ENCODE measurements at places on chromosomes 12 and 14.

DNA sequence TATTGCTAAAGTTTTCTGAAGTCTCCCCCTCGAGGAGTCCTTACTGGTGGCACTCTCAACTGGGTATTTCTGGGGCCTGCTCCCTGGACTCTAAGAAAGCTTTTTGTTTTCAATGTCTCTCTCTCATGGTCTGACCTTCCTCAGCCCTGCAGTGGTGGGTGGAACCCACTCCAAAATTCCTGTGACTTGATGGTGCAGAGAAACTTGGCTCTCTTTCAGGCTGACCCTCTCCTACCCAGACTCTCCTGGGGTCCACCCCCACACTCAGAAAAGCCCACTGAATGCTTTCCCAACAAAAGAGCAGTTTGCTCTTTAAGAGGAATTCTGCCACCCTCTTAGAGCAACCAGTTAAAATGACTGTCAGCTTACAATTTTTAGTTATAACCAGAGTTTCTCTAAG is 967 bp upstream of the PTCSC3 start:
- DNase-seq = no peak

DNA sequence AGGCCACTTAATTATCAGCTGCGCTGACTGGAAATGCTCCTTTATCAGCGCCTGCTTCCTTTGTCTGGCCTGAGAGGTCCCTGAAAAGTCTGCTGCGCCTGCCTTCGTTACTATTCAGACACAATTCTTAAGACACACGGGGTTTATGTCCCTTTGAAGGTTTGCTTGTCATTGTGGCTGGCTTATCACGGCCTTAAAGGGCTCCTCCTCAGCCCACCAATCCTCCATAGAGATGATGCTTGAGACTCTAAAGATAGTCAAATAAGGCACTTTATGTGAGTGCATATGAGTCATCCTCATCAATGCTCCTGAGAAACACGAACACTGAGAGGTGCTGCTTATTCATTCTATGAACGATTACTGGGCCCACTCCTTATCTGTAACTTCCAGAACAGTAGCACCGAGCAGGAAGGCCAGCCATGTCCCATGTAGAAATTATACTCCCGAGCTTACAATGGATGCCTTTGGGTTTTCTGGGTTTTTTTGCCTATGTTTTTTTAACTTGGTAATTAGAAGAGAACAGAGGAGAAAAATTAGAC is 1268.2 kb upstream of the TMEM132C start:
- DNase-seq = no peak

DNA sequence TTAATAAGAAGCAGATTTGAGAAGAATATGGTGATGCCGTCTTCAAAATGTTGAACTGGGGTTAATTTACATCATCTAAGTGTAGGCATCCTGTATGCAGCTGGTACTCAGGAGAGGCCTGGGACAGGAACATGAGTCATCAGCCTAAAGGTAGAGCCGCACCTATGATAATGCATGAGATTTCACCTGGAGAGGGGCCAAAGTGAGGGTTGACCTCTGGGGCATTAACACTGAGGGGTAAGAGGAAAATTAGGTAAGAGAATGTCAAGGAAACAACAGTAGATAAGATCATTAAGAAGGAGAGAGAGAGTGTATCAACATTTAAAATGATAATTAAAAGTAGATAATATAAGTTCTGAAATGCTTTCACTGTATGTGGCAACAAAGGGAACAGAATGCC is 20.2 kb upstream of the SSTR1 start:
- DNase-seq = no peak

GRCh38 chr12:47808050-47808449 is 11.7 kb downstream of the HDAC7 start:
- DNase-seq = peak; percentile 75

GRCh38 chr14:80215756-80216581 is 4.7 kb upstream of the DIO2 start:
- no peak for DNase-seq

DNA sequence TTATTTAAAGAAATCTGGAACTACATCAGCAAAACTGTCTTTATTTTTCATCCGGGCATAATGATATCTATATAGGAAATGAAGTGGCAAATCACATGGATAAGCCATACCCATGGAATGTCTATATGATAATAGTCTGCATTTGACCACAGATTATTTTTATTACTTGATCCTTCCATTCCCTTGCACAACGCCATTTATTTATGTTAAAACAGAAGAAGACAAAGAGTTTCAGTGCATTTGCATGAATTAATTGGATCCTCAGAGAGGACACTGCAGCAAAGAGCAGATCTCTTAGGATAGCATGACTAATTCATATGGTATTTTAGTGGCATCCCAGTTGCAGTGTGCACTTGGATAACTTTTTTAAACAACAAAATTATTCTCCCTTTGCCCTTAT is 345.0 kb downstream of the CCDC91 start:
- DNase-seq = no peak

DNA sequence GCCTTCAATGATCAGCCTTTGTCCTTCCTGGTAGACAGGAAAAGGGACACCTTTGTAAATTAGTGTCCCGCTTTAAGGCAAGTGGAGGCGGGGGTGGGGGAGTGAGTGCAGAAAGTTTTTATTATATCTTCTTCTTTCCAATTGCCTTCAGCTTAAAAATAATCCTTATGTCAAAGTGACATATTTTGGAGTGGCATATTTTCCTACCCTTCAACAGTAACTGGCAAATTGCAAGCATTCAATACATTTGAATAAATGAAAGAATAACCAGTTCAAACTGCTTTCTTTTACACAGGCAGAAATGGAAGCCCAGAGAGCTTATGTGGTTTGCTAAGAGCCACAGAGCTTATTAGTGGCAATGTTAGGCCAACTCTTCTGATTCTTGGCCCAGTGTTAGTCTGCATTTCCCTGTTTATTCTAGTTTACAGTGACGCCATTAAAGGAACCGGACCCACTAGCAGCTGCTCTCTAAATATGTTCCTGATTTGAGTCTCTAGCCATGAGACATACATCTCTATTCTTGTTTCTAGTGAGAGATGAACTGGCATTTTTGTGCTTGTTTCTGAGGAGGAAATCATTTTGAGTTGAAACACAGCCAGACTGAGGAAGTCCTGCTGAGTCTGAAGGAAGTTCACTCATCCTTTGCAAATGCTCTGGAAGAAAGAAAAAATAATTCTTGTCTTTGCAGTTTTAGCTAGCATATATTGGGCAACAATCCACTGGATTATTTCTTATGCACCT is 468.7 kb downstream of the NOVA1 start:
- no peak for DNase-seq

DNA sequence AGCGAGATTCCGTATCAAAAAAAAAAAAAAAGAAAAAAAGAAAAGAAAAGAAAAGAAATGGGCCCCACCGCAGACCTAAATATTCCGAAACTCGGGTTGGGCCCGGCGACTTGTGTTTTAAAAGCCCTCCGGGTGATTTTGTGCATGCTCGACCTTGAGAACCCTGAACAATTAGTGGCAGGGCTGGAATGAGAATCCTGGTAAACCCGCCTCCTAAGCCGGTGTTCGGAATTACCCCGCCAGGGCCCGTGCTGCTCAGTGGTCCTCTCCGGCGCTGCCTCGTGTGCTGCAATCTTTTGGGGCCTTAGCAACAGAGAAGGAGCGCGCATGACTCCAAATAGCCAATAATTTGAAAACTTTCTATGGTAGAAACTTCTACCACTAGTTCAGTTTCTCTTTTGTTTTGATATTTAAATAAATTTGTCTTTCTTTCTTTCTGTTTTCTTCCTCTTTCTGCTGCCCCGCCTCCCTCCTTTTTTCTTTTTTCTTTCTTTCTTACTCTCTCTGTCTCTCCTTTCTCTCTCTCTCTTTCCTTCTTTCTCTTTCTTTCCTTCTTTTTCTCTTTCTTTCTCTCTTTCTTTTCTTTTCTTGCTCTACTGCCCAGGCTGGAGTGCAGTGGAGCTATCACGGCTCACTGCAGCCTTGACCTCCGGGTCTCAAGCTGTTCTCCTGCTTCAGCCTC is 1.5 kb upstream of the GALNT6 start:
- peak; percentile 14 for DNase-seq
